ENCODE measurements at places on chromosomes 1 and 21.

- no peak for DNase-seq
These were observed 380.6 kb downstream of the SIPA1L2 start for GRCh38 chr1:232249339-232249738.

- no peak for DNase-seq
These were observed 25.8 kb downstream of the DHCR24 start for GRCh38 chr1:54861070-54861761.

GRCh38 chr1:229079016-229079595, 191.8 kb upstream of the RAB4A start:
- no peak for DNase-seq

- no peak for DNase-seq
These were observed 147.2 kb upstream of the SGIP1 start for GRCh38 chr1:66386712-66387111.

- no peak for DNase-seq
These were observed 22.9 kb downstream of the OVAAL start for GRCh38 chr1:180581635-180582039.

GRCh38 chr1:11602424-11602823, 51.8 kb downstream of the FBXO2 start:
- DNase-seq, result no peak

DNA sequence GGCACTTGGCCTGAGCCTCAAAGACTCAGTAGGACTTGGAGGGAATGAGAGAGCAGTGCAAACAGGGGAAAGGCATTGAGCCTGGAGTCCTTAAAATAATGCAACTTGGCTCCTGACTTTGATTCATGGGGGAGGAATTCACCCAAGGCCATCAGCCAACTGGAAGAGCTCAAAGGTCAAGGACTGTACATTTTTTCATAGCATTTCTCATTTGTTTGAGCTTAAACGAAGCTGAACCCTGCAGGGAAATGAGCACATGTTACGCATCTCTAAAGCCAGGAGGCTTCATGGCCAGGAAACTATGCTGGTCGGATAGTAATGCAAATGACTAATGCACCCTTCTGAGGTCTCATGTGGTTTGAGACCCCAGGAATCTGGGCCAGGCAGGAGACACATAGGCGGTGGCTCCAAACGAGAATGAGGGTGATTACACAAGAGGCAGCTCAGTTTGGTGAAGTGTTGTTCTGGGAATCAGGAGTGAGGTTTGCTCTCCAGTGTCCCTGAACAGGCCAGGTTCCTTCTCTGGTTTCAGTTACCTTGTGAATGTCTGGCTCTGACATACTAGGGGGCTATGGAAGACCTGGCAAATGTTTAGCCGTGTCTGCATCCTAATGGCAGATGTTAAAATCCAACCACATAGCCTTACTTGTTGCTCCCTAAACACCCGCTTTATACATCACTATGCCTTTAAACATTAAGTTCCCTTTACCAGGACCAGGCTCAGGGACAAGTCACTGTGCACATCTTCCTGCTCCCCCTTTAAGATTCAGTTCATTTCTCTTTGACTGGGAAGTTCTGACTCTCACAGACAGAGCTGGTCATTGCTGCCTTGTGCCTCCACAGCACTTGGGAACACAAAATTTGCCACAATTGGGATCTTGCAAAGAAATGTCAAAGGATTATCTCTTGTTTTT, 503.9 kb upstream of the USP24 start:
- peak; percentile 81 for DNase-seq

GRCh38 chr21:44681152-44681551, 811 bp downstream of the KRTAP12-1 start:
- DNase-seq, result no peak

- DNase-seq, result no peak
These were observed 24.7 kb downstream of the VAMP4 start for GRCh38 chr1:171717062-171717718.

GRCh38 chr1:67945733-67946374, 104.6 kb downstream of the DIRAS3 start:
- DNase-seq, result peak; percentile 77

DNA sequence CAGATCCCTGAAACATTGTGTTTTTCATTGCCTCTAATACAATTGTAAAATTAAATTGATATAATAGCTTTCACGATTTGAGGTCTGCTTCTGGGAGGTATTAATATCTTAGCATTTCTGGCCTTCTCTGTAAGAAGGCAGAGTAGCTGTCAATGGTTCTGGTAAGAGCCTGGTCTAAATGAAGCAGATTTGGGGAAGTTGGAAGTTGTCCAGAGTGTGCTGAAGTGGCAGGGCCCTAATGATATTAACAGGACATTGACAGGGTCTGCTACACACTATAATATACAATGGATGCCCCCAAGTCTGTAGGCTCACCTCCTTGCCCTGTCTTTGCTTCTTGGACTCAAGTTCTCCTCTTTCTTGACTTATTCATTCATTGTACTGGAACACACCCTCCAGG, 99.5 kb downstream of the C4BPA start:
- DNase-seq, result no peak

DNA sequence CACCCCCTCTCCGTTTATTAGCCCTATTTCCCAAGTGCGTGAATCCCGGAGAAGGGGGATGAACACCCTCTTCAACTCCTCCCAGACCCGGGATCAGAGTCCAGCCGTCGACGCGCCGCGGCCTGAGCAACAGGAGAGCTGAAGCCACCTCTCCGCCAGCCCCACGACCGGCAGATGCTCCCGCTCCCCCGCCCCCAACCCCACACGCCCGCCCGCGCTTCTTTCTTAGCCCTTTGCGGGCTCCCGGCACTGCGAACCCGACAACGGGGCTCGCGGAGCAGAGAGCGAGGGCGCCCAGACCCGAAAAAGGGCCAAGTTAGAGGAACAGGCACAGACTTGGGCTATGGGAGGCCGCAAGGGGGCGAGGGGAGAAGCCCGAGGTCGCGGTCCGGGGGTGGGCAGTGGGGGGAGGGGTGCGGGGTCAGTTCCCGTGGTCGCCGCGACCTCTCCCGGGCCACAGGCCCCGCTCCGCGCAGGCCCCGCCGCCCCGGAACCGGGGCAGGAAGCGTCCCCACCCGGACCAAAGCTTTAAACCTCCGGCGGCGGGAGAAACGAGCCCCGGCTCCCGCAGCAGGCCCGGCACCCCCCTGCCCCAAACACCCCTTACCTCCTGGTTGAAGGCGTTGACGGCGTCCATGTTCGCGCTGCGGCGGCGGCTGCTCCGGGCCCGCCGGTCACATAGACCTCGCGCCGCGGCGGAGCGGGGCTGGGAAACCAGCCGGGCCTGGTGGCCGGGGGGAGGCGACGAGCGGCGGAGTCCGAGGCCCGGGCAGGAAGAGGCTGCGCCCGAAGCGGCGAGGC, 662 bp downstream of the SCAF4 start:
- peak; percentile 64 for DNase-seq

DNA sequence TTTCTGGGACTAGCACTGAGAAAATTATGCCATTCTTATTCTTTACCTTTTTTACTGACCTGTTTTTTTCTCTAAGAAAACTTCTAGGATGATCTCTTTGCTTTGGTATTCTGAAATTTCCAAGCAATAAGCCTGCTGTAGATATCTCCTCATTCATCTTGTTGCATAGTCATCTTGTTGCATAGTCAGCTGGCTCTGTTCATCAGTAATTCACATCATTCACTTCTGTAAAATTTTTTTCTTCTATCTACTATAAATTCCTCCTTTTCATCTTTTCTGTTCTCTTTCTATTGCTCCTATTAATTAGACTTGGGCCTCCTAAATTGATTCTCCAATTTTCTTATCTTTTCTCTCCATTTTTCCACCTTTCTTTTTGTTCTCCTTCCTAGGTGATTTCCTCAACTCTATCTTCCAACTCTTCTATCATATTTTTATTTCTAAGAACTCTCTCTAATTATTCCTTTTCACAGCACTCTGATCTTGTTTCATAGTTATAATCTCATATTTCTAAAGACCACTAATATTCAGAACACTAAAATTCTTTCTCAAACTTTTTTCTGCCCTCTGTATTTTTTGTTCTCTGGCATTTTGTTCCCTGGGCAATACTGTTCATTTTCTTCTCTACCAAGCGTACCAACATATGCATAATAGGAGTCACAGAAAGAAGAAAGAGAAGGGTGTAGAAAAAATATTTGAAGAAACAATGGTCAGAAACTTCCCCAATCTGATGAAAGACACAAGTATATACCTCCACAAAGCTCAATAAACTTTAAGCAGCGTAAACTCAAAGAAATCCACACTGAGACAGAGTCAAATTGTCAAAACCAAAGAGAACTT, 17.7 kb downstream of the TUT4 start:
- DNase-seq, result no peak

- DNase-seq, result peak; percentile 20
These were observed 4.5 kb downstream of the TRMT1L start for GRCh38 chr1:185152187-185152767.

DNA sequence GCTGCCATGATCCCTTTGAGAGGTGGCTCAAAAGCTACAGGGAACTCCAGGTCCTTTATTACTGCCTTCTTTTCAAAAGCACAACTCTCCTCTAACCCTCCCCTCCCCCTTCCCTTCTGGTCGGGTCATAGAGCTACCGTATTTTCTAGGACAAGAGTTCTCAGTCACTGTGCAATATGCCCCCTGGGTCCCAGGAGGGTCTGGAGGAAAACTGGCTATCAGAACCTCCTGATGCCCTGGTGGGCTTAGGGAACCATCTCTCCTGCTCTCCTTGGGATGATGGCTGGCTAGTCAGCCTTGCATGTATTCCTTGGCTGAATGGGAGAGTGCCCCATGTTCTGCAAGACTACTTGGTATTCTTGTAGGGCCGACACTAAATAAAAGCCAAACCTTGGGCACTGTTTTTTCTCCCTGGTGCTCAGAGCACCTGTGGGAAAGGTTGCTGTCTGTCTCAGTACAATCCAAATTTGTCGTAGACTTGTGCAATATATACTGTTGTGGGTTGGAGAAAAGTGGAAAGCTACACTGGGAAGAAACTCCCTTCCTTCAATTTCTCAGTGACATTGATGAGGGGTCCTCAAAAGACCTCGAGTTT, 3.1 kb downstream of the BTG2 start:
- DNase-seq, result no peak

All from tongue (tissue), 3 donors.